Umbilical cord (tissue), 2 donors: ENCODE measurements at places on chromosomes 5 and 9. TPM values are rescaled to one million over a fixed set of nuclear protein-coding genes. Genes with fewer than 3 reads are reported as not detected.

SPATA6L gene
- 4.3 TPM for total RNA-seq

MAP3K1 gene
- total RNA-seq: 21.9 TPM

GARIN3 gene
- total RNA-seq: not detected

NOXA1 gene
- not detected for total RNA-seq

FGD3 gene
- total RNA-seq: 4.8 TPM

GRCh38 chr5:119078861-119079260 lies 8.0 kb downstream of the DMXL1 start:
- peak; percentile 34 for DNase-seq

DNA sequence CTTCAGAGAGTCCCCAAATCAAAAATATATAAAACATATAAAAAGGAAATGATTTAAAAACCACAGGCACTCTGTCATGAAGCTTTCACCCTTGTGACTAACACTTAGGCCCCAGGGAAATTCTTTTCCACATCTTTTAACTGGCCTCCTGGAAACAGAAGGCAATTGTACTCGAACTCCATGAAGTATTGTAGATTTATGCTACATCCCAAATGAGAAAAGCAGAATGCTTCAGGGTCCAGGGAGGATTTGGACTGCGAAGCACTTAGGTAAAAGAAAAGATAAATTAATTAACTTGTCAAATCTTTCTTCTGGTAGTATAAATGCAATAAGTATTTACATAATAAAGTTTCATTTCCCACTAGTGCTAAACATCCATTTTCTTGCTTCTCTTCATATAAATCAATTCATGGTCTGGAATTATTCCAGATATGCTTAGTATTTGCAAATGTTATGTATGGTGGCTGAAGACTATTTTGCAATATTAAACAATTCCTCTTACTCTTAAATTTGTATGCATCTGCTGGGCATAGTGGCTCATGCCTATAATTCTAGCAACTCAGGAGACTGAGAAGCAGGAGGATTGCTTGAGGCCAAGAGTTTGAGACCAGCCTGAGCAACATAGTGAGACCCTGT lies 64.9 kb upstream of the ELL2 start:
- no peak for DNase-seq

- DNase-seq: peak; percentile 90
Observed at GRCh38 chr5:34570721-34571676, 85.1 kb upstream of the RAI14 start.

DNA sequence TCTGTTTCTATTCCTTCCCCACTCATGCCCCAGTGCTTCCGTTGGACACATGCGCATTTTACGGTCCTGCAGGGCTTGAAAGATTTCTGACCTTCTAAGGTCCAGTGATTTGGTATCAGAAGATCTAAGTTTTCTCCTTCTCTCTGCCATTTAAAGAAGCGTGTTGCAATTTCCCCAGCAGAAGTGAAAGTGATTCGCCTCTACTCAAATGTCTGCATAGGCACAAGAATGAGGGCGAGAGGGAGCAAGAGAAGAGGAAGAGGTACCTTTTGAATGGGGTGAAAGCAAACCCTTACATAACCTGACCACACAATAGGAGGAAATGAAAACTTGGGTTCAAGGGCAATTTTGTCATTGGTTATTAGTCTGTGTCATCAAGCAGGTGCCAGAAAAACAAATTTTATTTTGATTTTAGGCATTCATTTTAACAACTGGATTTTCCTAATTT lies 31.7 kb upstream of the NR3C1 start:
- DNase-seq: peak; percentile 44

GRCh38 chr5:97425511-97425910 lies 242.5 kb upstream of the RIOK2 start:
- DNase-seq: no peak

- DNase-seq: no peak
Observed at GRCh38 chr5:168234133-168234532, 57.3 kb upstream of the WWC1 start.

DNA sequence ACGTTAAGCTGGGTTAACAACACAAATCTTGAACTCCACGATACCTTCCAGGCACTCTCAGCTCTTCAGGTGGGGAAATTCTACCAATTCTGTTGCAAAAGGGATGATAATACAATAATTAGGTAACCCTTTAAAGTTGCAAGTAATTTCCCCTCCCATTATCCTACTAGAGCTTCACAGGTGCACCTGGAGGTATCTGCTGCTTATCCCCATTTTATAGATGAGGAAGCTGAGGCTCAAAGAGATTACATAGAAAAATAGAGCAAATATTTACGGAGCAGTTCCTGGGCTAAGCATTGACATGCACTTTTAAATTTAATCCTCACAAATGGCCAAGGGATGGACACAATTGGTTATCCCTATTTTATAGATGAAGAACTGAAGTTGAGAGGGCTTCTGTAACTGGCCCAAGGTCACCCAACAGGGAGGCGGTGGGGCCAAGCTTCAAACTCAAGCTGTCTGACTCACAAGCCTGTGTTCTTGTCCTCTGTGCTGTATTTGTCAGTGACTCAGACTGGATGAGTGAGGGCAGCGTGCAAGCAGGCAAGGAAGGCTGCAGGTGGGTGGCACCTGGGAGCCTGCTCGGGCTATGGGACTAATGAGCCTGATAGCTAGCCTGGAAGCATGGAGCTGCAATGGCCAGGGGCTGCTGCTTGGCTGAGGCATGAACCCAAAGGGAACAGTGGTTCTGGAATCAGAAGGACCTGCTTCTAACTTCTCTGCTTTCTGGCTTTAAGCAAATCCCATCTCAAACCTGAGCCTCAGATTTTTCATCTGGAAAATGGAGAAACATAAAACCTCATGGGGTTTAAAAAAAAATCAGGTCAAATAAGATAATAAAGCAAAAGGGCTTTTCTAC lies 105.5 kb downstream of the PDE6A start:
- DNase-seq: no peak
